ENCODE measurements at places on chromosomes 6 and 20. TPM values are rescaled to one million over a fixed set of nuclear protein-coding genes. Genes with fewer than 3 reads are reported as not detected.

DNA sequence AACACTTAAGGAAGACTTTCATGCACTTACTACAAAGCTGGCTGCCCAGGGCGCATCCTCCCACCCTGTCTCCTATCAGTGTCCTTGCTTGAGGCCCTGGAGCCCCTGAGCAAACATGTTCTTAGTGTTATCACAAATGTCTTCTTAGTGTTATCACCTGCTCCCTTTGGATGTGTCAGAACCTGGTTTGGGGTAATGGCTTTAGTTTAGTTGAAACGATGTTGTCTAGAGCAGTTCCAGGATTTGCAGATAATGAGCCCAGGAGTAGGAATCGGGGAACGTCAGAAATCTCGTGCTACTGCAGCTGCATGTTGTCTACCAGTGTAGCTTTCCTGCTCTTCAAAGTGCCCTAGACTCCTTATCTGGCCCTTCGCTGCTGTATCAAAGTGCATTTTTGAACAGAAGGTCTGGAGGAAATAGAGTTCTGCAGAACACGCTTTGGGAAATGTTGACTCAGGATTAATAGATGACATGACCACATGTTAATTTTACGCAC, 69.6 kb downstream of the PHACTR2 start:
- H3K27me3 ChIP-seq, result no peaks in the 10 kb centered on the region
- no peak overlapping the region for H3K4me3 ChIP-seq
- H3K36me3 ChIP-seq, result peaks cover under 1% of the 10 kb centered on the region
- DNase-seq, result no peak
- H3K27ac ChIP-seq, result no peak overlapping the region

GRCh38 chr6:137893726-137894125, 26.7 kb downstream of the TNFAIP3 start:
- H3K36me3 ChIP-seq, result peaks cover 4% of the 10 kb centered on the region
- H3K27ac ChIP-seq, result no peak overlapping the region
- H3K4me3 ChIP-seq, result no peak overlapping the region
- peaks cover 11% of the 10 kb centered on the region for H3K4me1 ChIP-seq
- DNase-seq, result no peak

DNA sequence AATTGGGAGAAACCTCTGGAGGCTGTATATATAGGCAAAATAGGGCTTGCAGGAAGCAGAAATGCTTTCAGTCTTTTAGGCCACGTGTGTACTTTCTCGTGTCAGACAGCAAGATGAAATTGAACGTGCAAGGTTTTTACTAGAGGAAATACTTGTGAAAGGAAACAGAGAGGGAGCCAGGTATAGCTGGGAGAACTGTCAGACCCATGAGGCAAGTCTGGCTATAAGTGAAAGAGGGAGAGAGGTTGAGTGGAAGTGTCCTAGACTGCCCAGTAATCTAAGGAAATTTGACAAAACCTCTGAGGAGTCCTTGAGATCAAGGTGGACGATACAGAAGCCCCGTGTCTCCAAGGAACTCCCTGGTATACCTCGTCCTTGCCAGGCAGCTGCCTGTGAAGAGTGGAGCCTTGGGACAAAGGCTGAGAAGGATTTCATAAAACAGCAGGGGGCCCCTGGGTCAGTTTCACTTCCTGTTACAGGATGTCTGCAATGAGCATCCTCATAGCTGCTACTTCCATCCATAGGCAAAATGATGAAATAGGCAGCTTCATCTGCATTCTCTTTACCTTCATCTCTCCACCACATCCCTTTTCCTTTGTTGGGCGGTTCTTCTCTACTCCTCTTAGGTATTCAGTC, 114.4 kb upstream of the MAP3K7 start:
- peaks cover 4% of the 10 kb centered on the region for H3K4me1 ChIP-seq
- H3K4me3 ChIP-seq, result no peak overlapping the region

Gene PHIP
- 25.5 TPM for total RNA-seq

Gene BTN1A1
- not detected for total RNA-seq

Gene C6orf132
- total RNA-seq, result 0.14 TPM

All from activated CD4-positive, alpha-beta T cell treated with anti-CD3 and anti-CD28 coated beads for 36 hours (primary cell).